AG04450 (cell line): ENCODE measurements at places on chromosomes 2 and 18. TPM values are rescaled to one million over a fixed set of nuclear protein-coding genes. Genes with fewer than 3 reads are reported as not detected.
A peak's percentile ranks its signal among the peaks of the same experiment; 100 is the strongest.

DNA sequence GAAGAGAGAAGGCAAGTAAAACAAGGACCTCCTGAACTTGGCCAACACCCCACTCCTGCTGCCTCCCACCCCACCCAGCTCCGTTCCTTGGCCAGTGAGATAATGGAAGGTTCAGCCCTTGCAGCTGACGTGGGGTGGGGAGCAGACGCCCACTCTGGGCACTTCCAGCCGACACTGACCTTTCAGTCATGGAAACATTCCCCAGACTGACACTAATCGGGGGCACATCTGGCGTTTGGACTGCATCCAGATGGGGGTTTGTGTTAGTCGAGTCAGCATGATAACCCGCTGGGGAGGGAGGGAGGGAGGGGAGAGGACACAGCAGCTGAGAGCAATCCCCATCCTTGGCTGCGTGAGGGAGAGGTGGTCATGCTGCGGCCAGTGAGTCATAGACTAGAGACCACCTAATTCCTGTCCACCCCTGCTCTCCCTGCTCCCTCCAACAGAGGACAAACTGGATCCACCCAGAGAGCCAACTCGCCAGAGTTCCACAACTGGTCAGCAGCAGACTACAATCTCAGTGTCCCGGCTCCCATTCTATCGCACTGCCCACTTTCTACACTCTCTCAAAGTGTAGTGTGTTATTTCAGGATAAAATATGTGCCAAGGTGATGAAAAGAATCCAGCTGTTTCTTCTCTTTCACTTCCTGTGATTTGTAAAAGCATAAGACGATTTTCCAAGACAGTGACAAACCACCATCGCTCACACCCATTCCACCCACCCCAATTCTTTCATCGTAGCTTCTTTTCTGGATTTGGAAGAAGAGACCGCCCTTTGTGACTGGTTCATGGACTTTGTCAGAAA lies 115.4 kb upstream of the PKDCC start:
- DNase-seq, result peak; percentile 93

DNA sequence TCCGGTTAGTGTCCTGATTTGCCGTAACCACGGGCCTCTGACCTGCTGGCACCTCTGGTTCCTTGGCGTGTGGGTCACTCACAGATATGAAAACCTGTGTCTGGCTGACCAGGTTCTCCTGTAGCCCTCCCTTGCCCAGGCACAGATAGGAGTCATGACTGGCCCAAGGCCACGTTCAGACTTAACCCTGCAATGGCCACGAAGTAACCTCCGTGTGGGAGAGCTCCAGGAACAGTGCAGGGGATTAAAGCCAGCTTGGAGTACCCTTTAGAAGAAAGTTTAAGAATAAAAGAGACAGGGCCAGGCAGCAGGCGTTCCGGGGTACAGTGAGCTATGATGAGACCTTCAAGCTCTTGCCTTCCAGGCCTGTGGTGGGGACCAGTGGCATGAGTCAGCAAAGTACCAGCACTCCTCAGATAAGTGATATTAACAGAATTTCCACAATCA lies 25.5 kb downstream of the CENPO start:
- no peak for DNase-seq

- DNase-seq, result no peak
Observed at GRCh38 chr2:42545841-42546390, 22.5 kb upstream of the MTA3 start.

MFSD6 gene
- 12.0 and 12.9 TPM in 2 replicates for polyA plus RNA-seq

SERPINB4 gene
- not detected in 2 replicates for polyA plus RNA-seq

UGT1A8 gene
- polyA plus RNA-seq, result not detected in 2 replicates
